Activated T-cell treated with anti-CD3 and anti-CD28 coated beads, Interleukin-2, amount 50 U/mL, for 72 hours (primary cell): ENCODE measurements at places on chromosomes 11 and 22.

- DNase-seq = no peak
These were observed 32.9 kb upstream of the HORMAD2 start for GRCh38 chr22:30047364-30047738.

DNA sequence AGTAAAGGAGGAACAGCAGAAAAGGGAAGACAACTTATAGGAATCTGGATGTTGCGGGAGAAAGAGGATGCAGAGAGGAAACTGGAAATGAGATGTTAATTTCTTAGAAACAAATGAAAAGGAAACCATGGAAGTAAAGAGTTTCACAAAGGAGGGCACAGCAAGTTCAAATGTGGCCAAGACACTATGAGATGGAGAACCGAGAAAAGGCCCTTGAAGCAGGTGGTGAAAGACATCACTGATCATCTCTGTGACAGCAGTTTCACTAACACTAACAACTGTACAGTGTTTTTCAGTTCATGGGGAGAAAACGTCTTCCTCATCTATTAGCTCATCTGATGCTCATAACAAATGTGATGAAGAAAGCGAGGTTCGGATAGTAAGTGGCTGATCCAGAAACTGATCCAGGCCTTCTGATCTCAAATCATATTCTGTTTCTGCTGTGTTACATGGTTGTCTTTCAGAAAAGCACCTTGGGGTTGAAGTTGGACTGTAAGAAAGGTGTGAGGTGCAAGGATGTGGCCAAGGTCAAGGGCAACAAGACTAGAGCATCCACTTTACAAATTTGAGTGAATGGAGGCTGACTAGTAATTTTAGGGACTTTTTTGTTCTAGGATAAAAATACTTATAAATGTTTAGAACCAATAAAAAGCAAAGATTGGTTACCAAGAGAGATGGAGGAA, 492.1 kb upstream of the CADM1 start:
- no peak for DNase-seq

GRCh38 chr11:67648796-67649613, 1.5 kb downstream of the ACY3 start:
- no peak for DNase-seq

- no peak for DNase-seq
These were observed 19.6 kb upstream of the LIMK2 start for GRCh38 chr22:31192513-31192912.

GRCh38 chr11:132607575-132607974, 924.7 kb downstream of the OPCML start:
- DNase-seq = no peak

- DNase-seq = no peak
These were observed 71.4 kb downstream of the INSC start for GRCh38 chr11:15186146-15186545.

- DNase-seq = no peak
These were observed 6.8 kb upstream of the ESAM start for GRCh38 chr11:124768914-124769313.

- no peak for DNase-seq
These were observed 314.4 kb downstream of the AASDHPPT start for GRCh38 chr11:106391771-106392420.

DNA sequence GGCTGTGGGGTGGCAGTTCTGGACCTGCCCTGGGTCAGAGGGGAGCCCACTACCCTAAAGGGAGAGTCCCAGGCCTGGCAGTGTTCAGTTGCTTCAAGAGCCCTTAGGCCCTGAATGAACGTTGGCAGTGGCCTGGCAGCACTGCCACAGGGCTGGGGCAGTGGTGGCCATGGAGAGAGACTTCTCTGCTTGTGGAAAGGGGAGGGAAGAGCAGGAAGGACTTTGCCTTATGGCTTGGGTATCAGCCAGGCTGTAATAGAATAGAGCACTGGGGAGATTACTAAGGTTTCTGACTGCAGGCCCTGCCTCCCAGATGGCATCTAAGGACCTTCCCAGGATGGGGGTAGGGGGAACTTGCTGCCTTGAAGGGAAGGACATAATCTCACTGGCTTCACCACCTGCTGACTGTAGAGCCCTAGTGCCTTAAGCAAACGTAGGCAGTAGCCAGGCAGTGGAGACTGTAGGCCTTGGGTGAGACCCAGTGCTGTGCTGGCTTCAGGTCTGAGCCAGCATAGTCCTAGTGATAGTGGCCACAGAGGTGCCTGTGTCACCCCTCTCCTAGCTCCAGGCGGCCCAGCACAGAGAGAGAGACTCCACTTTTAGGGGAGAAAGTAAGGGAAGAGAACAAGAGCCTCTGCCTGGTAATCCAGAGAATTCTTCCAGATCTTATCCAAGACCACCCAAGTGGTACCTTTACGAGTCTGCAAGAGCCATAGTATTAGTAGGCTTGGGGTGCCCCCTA, 27.6 kb downstream of the PLA2G6 start:
- no peak for DNase-seq

GRCh38 chr11:111200010-111200534, 45.5 kb upstream of the POU2AF2 start:
- DNase-seq = no peak

- no peak for DNase-seq
These were observed 19.3 kb downstream of the ART5 start for GRCh38 chr11:3622521-3622920.

DNA sequence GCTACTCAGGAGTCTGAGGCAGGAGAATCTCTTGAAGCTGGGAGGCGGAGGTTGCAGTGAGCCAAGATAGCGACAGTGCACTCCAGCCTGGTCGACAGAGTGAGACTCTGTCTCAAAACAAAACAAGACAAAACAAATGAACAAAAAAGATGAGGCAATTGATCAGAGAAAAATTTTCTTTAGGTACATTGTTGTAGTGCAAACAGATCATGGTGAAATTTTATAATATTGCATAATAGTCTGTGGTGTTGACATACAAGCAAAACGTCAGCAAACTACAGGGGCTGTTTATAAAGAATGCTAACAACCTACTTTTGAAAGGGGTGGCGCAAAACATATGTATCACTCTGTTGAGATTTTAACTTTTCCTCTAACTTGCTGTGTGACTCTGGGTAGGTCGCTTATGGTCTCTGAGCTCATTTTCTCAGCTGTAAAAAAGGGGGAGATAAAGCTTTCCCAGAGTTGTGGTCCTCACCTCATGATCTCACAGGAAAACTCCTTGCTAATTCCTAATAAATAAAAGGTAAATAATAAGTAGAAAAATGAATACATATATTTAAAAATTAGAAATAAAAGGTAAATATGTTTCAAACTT, 64.8 kb upstream of the NUP160 start:
- DNase-seq = no peak

DNA sequence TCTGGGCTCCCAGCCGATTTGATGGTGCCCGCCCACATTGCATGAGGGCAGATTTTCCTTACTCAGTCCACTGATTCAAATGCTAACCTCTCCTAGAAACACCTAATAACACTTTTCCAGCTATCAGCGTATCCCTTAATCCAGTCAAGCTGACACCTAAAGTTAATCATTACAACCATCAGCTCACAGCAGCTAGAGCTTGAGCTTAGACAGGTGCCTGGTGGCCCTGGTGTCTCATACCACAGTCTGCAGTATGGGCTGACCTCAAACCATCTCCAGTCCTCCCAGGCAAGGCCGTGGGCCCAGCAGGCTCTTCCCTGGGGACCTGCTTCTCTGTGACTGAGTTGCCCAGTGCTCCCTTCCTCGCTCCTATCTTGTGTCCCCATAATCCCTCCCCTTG, 174.4 kb upstream of the NECTIN1 start:
- DNase-seq = no peak

DNA sequence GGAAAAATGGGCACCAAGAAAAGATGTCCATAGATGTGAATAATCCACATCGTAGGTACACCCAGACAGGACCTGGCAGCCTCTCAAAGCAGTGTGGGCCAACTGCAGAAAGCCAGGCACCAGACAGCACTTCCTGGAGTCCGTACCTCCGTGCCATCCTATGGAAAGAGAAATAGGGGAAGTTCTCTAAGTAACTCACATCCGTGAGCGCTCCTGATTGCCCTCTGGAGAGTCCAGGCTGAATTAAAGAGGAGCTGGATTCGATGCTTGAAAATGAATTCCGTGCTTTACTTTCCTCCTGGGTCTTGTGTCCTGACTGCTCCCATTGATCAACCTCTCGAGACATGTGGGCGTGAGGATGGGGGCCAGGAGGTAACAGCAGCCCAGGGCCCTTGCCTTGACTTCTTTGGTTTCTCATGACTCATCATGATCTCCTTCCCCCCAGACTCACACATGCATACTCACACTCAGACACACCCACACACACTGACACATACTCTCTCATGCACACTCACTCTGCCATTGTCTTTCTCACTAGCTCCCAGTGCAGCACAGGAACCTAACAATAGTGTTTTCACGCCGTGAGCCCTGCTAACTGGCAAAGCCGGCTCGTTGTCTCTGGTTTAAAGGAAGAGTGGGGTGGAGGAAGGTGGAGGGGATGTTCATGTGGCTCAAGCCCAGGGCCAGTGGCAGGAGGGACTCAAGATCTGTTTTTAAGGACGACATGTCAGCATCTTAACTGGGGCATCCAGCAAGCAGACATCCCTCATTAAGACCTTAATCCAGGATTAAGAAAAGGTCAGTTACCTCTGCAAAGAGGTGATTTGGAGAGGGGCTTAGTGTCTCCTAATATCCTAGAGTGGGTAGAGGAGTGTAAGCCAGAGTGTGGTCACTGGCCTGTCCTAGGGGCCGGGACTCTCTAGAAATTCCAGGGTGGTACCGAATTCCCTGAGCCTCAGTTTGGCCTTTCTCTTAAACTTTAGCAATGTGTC, 104.2 kb downstream of the SCN3B start:
- peak; percentile 20 for DNase-seq

DNA sequence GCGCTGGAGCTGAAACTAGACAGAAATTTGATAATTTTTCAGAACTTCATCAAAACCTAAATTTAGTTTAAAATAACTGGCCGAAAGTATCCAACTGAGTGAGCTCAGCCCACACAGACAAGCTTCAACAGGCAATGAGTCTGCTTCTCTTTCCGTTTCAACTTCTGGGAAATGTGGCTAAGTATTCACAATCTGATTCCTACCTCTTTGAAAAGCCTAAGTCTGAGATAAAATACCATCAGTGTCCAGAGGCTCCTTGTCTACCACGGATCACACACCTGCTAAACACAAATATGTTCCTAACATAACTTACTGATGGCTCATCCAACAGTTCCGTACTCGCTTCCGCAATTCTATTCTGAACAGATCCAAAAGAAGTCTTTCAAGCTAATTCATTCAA, 8.5 kb downstream of the SIK3 start:
- no peak for DNase-seq

DNA sequence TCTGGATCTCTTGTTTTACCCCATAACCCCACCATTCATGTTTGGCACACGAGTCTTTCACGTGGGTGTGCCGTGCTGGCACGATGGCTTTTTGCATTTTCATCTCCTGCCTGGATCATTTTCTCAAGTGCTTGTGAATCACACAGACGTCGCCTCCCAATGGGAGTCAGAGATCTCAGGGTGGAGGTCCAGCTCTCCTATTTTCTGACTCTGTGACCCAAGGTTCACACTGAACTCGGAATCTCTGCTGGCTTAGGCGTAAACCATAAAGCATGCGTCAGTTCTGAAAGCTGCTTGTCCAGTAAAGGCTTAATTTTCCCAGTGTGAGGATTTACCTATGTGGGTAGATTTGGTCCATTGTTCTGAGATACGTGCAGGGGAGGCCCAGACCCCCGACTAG, 16.0 kb upstream of the C22orf42 start:
- no peak for DNase-seq

DNA sequence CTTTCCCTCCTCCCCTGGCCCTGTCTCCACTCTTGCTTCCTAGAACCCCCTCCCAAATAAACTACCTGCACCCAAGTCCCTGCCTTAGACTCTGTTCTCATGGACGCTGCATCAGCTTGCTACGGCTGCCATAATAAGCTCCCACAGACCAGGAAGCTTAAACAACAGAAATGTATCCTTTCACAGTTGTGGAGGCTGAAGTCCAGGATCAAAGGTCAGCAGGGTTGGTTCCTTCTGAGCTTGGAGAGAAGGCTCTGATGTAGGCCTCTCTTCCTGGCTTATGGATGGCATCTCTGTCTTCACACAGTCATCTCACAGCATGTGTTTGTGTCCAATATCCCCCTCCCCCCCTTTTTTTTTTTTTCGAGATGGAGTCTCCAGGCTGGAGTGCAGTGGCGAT, 23.4 kb downstream of the CBX7 start:
- no peak for DNase-seq

- DNase-seq = no peak
These were observed 34.6 kb upstream of the CEP126 start for GRCh38 chr11:101880222-101880621.

GRCh38 chr11:72799441-72799840, 5.6 kb upstream of the STARD10 start:
- DNase-seq = no peak

- DNase-seq = peak; percentile 47
These were observed 59.2 kb upstream of the ATXN10 start for GRCh38 chr22:45612451-45612901.

DNA sequence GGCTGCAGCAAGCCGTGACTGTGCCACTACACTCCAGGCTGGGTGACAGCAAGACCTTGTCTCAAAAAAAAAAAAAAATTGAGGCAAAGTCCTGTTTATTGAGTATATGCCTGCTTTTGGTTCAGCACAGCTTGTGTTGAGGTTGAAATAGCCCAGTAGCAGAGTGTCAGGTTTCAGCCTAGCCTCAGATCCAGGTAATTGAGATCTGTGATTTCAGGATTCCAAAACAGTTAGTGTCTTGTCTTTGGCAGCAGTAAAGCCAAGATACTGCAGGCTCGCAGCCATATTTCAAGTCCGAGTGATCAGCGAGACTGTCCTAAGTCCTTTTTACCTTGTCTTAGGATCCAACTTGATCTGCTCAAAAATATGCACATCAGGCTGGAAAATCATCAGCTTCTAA, 27.0 kb downstream of the CUL5 start:
- DNase-seq = no peak

DNA sequence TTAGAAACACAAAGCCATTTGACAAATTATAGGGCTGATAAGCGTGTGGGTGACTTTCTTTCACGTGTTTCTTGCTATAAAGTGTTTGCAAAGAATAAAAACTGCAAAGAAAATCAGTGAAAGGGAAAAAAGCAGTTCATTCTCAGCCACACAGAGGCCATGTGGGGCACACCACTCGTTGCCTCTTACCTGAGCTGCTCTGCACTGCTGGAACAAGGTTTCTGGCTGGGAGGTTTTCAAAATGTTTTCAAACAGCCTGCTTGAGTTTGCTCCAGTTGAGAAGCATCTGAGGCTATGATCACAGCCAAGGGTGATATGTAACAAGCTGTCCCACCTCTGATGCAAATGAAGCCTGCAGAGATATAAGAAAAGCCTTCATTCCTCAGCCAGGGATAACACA, 14.7 kb upstream of the VSIG10L2 start:
- DNase-seq = no peak

GRCh38 chr11:106670069-106670468, 348.2 kb downstream of the GUCY1A2 start:
- no peak for DNase-seq

- no peak for DNase-seq
These were observed 90.3 kb downstream of the ZBTB16 start for GRCh38 chr11:114149689-114150407.

- no peak for DNase-seq
These were observed 23.6 kb upstream of the ALX4 start for GRCh38 chr11:44333271-44334218.

GRCh38 chr11:86983021-86983488, 27.9 kb upstream of the FZD4 start:
- no peak for DNase-seq

GRCh38 chr11:106420686-106421085, 343.2 kb downstream of the AASDHPPT start:
- DNase-seq = no peak
